SK-N-SH treated with all-trans-retinoic acid at 6 μM for 48 hours (cell line): ENCODE measurements at places on chromosomes 16 and 17.

DNA sequence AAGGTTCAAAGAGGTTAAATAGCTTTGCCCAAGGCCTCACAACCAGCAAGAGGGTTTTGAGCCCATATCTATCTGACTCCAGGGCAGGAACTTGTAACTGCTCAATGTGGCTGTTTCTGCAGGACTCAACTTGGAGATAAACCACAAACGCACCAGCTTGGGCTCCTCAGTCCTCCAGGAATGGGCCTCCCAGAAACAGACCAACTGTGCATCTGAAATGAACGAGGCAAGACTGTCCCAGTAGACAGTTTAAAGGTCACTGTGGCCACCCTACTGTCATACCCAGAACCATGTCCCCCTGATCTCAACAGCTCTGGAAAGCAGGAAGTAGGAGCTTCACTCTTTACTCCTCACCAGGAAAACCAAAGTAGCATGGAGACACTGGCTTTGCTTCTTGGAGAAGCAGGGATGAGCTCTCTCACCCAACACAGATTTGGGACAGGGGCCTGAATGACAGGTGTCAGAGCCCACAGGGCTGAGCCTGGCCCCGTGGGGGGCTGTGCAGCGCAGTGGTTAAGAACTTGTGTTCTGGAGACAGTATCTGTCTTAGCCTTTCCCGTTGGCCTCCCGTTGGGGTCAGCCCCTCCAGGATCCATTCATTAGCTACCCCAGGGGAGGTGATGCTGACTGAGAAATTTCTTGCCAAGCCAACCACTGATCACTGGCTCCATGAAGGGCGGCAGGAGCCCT is 2.3 kb upstream of the CALB2 start:
- ATAC-seq = no peak

DNA sequence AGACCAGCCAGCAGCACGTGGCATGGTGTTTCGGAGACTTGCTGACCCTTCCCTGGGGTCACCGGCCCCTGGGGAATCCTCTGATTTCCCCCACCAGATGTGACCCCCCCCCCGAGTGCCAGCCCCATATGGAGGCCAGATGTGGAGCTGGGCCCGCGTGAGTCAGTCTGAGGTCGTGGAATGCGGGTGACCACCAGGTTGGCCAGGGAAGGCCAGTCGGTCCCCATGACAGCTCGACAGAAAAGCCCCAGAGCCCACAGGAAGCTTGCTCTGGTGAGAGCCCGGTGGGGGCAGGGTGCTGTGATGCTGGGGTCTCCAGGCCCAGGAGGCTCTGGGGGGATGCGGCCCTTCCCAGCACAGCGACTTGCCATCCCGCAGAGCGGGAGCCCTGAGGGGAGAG is 209.0 kb downstream of the NTN1 start:
- ATAC-seq = no peak; the same call in 2 of the 3 replicates

DNA sequence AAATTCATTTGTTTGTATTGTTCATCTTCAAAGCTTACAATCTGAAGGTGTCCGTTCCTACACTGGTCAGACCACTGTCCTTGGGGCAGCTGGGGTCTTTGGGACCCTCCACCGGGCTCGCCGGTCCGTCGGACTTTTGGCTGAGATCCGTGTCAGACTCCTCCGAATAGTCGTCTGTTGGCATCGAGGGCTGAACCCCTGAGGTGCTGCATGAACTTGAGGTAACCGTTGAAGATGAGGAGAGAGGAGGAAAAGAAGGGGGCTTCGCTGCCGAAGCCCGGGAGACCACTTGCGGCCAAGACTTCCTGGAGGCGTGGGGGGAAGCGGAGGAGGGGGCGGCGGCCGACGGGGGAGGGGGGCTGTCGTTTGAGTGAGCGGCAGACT is 260.8 kb downstream of the ZFHX3 start:
- no peak for ATAC-seq

GRCh38 chr16:17299790-17300189 is 171.0 kb downstream of the XYLT1 start:
- no peak for ATAC-seq

- ATAC-seq = peak; percentile 100
Measured at GRCh38 chr17:80575057-80575875, 30.6 kb downstream of the RPTOR start.
